BJ (cell line): ENCODE measurements at places on chromosomes 5 and 9.

- no peak for DNase-seq
Measured at GRCh38 chr5:133298447-133298846, 246.6 kb downstream of the HSPA4 start.

GRCh38 chr5:54401515-54401914 lies 54.0 kb upstream of the HSPB3 start:
- no peak for DNase-seq

GRCh38 chr9:114894206-114894605 lies 36.2 kb downstream of the TNFSF8 start:
- peak; percentile 56 for DNase-seq

GRCh38 chr5:126849101-126849678 lies 72.3 kb downstream of the LMNB1 start:
- DNase-seq, result no peak

- DNase-seq, result no peak
Measured at GRCh38 chr9:1948541-1948940, 66.6 kb upstream of the SMARCA2 start.

GRCh38 chr9:132099741-132100407 lies 20.2 kb upstream of the MED27 start:
- no peak for DNase-seq

DNA sequence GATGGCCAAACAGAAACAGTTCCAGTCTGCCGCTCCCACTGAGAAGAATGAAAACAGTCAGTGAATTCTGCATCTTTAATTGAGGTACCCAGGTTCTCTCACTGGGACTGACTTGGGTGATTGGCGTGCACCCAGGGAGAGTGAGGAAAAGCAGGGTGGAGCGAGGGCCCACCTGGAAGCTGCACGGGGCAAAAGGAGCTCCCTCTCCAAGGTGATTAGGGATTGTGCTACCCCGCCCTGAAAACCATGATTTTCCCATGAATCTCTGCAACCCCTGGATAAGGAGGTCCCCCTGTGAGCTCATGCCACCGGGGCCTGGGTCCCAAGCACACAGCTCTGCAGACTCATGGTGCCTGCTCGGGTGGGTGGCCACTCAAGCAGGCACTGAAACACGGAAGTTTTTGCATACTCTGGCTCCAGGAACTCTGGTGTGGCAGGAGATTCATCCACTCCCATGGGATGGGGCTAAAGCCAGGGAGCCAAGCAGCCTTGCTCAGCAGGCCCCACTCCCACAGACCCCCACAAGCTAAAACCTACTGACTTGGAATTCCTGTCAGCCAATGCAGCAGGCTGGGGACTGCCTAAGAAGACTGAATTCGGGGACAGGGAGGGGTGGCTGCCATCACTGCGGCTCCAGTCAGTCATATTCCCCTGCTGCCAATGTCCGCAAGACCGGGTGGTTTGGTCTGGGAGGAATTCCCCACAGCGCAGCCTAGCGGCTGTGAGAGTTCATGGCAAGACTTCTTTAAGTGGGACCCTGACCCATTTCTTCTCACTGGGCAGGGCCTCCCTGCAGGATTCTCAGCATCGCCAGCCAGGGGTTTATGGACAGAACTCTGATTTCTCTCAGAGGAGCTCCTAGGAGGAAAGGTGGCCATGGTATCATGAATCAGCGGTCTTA lies 652.2 kb upstream of the RGMB start:
- DNase-seq, result no peak

DNA sequence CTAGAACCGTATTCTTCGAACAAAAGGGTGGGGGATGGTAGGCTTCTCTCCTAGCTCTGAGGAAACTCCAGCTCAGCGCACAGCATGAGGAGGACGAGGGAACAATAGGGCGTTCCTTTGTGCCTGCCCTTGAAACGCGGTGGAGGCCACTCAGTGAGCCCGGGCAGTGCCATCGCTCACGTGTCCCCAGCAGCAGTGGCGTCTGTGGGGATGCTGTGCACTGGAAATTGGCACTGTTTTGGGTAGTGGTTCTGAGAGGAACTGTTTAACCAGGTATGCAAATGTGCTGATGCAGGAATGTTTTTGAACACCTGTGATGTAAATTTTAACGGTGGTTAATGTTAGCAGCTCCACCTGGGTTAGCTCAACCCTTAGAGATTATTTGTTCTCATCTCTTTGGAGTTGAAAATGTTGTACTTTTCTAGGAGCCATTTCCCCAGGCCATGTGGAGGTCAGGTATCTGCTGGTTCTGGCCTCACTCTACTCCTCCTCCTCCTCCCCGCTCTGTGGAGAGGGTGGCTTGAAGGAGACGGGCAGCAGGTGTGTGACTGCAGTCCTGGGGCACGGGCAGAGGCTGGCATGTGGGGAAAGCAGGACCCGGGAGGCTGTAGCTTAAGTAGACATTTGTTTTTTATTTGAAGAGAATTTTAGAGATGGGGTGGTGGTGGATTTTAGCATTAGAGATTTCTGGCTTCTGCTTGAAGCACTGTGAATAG lies 48.3 kb downstream of the EHMT1 start:
- no peak for DNase-seq

DNA sequence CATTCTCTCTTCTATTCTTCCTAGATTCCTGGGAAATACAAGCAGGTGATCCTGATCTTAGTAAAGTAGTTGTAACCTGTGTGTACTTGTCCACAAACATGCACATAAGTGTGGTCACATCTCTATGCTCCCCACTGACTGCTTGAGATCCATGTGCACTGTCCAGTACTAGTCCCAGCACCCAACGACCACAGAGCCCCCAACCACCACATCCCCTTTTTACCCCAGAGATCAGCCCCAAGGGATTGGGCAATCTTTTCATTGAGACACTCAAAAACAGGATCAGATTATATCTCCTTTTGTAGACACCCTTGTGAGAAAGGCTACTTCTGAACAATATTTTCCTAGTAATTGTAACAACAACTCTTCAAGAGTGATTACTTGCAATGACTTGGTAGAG lies 240.6 kb downstream of the ACTL7B start:
- no peak for DNase-seq

DNA sequence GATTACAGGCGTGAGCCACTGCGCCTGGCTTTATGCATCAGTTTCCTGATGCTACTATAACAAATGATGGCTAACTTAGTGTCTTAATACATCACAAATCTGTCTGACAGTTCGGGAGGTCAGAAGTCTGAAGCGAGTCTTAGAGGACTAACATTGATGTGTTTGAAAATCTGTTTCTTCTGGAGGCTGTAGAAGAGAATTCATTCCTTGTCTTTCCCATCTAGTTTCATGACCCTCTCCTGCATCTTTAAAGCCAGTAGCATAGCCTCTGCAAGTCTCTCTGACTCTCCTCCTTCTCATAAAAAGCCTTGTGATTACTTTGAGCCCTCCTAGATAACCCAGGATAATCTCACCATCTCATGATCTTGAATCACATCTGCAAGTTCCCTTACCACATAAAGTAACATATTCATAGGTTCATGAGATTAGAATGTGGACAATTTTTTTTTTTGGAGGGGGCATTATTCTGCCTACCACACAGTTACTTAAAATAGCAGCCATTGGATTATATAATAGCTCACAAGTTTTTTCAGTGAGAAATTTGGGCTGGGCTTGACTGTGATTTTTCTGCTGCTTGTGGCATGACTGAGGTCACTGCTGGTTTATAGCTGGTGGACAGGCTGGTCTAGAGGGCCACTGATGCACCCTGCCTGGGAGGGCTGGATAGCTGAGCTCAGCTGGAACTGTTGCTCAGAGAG lies 134.8 kb downstream of the FBXL7 start:
- no peak for DNase-seq

DNA sequence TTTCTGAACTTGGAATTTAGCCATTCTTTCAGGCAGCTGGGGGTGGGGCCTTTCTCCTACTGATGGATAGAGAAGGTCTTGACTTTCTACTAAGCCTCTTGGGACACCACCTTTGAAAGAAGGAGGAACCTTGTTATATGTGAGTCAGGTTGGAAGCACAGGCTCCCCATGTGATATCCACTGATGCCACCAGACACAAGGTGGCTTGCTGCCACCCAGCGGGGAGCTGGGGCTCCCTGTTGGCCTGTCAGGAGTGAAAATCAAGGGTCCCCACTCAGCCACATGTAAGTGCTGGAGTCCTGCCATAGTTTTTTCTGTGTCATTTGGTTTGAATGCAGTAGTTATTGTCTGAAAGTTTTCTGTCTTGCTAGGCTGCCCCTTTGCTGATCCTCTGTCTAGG lies 252.4 kb upstream of the NFIL3 start:
- DNase-seq, result no peak

DNA sequence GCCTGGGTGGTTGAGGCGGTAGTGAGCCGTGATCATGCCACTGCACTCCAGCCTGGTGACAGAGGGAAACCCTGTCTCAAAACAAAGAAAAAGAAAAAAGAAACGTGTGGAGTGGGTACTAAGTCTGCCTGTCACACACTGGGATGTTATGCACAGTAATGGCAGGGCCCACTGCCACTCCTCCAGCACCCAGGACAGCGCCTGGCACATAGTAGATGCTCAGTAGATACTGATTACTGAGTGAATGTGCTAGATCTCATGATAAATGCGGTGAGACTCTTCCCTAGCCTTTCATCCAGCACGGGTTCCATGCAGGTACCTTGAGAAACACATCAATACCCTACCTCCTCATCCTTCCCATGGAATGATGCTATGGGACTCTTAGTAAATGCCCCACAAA lies 87.4 kb upstream of the HSPA9 start:
- DNase-seq, result no peak

DNA sequence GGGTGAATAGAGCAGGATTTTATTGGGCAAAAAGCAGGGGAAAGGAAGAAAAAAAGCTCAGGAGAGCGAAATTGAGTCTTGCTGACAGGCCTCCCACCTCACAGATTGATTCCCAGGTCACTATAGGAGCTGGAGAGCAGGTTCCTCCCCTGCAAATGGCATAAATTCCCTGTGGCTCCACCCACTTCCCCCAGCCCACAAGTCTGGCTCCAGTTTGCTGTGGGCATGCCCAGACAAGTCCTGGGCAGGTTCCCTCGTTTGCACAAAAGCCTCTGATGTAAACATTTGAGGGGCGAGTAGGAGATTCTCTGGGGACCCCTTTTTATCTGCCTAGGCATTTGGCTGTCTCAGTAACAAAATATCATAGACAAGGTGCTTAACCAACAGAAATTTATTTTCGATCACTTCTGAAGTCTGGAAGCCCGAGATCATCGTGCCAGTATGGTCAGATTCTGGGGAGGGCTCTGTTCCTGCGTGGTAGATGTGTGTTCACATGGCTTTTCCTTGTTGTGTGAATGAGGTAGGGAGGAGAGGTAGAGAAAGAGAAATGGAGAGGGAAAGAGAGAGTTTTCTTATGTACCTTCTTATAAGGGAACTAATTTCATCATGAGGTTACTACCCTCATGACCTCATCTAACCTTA lies 614.5 kb downstream of the MAT2B start:
- DNase-seq, result no peak

DNA sequence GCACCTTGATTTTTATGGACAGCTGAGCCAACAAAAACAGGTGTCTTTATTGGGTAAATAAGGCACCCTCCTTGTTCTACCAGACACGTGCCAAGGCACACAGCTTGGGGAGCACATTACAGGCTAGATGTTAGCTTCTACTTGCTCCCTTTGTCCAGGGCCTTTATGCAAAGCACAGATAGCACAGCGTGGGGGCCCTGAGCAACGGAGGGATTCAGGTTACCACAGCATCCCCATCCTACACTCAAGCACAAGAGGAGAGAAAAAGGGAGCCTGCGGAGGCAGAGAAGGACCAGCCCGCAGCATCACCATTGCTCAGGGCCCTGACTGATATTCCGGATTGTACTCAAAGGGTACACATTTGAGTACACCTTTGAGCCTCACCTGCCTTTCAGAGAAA lies 181.7 kb upstream of the KIF2A start:
- DNase-seq, result no peak

DNA sequence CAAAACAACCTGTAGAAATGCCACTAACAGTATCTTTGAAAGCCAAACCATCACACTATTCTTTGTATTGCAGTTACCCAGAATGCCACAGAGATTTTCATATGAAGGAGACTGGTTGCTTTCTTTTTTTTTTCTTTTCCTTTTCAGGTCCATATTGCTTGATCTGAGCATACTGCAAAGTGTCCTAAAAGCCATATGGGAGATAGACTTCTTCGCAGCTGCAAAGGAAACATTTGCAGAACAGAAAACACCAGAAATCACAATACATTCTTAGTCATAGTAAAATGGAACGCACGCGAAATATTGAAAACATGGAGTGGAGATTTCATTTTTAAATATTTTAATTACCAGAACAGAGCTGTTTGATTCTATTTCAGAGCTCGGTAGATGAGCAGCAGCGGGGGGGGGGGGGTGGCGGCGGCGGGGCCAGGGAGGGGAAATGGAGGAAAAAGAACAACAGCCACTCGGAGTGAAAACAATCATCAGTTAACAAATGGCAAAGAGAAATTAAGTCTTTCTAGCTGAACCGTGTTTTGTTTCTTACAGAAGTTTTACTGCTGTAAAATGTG lies 284.1 kb downstream of the NFIB start:
- DNase-seq, result no peak

DNA sequence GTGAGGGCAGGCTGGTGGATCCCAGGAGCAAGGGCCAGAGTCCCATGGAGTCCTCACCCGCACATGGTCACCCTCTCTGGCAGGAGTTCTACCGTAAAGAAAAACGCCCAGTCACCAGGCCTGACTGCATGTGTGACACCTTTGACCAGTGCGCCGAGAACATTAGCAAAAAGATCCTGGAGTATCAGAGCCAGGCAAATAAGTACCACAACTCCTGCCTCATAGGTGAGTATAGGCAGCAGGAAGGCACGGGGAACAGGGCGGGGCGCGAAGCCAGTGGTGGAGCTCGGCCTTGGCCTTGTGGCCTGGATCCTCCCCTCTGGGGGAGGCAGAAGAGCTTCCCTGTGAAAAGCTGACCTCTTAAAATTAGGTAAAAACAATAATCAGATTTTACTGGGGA lies 45.4 kb upstream of the TDRD7 start:
- no peak for DNase-seq

- DNase-seq, result no peak
Measured at GRCh38 chr9:87885484-87886189, 3.0 kb downstream of the SPATA31E1 start.

- DNase-seq, result no peak
Measured at GRCh38 chr9:89465001-89465451, 32.9 kb downstream of the SEMA4D start.

DNA sequence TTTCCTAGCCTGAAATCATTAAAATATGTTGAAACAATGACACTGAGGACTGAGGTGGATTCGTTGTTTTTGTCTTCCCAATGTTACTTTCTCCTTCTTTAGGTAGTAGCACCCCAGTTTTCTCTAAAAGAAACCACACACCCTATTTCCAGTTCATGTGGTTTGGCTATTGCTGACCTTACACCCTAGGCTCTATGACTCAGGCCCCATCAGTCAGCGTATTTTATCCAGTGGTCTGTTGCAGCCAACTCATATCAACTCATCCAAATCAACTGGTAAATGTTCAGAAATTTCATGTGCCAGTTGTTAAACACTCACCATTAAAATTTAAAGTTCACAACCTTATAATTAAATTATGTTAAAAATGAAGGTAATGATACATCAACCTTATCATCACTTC lies 44.6 kb upstream of the NFIB start:
- no peak for DNase-seq

DNA sequence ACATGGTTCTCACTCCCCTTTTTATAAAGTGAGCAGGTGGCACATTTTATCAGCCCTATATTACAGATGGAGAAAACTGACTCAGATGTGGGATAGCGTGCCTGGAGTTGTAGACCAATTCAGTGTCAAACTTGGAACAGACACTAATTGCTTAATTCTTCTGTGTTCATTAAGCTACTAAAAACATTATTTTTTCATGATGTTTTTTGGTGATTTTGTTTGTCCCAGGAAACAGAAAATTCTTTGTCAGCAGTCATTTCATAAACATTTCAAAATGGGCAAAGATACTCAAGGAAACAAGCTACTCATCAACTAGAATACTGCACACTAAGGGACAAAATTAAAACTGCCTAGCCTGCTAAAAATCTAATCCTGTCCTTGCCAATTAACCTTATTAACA lies 2.2 kb downstream of the ABHD17B start:
- DNase-seq, result no peak
